HepG2 (cell line): ENCODE measurements at places on chromosomes 4 and X. TPM values are rescaled to one million over a fixed set of nuclear protein-coding genes. Genes with fewer than 3 reads are reported as not detected.

- no peak for DNase-seq
These were observed 176.8 kb upstream of the GLRA2 start for GRCh38 chrX:14352511-14352910.

Gene CDX4
- not detected in 2 replicates for total RNA-seq

DNA sequence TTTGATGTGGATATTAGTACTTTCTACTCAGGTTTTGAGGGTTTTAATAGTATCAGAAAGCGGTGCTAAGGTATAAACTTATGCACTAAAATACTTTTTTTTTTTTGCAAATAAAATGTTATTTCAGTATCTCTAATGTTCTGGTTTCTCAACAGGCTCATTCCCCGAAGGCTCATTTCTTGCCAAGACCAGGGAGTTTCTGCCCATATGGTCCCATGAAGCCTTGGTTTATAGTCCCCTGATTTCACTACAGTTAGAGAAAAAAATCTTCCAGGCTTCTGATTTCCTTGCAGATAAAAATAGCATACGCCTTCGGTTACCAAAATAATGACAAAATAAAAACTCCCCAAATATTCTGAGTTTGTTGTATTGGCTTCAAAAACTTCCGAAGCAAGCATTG is 814.2 kb upstream of the PABPC4L start:
- DNase-seq = no peak

DNA sequence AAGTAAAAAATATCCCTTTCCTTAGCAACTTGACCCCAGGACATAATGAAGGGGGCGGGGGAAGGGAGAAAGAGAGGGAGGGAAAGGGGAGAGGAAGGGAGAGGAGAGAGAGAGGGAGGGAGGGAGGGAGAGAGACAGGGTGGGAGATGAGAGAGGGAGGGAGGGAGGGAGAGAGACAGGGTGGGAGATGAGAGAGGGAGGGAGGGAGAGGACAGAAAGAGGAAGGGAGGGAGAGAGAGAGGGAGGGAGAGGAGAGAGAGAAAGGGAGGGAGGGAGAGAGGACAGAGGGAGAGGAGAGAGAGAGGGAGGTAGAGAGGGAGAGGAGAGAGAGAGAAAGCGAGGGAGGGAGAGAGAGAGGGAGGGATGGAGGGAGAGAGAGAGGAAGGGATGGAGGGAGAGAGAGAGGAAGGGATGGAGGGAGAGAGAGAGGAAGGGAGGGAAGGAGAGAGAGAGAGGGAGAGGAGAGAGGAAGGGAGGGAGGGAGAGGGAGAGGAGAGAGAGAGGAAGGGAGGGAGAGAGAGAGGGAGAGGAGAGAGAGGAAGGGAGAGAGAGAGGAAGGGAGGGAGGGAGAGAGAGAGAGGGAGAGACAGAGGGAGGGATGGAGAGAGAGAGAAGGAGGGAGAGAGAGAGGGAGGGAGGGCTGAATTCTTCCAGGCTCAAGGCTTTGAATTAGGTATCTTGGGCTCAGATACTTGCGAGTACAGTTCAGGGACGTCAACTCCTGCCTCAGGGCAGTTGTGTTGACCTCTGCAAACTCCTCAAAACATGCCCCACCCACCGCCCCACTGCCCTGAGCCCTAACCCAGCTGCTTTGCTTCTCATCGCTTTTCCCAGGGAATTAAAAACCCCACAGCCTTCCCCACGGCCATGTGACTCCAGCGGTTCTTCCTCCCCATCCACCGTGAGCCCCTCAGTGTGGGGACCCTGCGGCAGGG is 40.0 kb upstream of the ADRA2C start:
- no peak for DNase-seq

Gene GLRA3
- not detected in 2 replicates for total RNA-seq

GRCh38 chr4:173121076-173121561 is 47.5 kb upstream of the GALNT7 start:
- DNase-seq = no peak

GRCh38 chrX:125786316-125786715 is 379.8 kb downstream of the DCAF12L2 start:
- DNase-seq = no peak

- DNase-seq = no peak
These were observed 66.1 kb downstream of the DCHS2 start for GRCh38 chr4:154425514-154425913.

- DNase-seq = no peak
These were observed 330.1 kb upstream of the RPS6KA3 start for GRCh38 chrX:20596856-20597255.

DNA sequence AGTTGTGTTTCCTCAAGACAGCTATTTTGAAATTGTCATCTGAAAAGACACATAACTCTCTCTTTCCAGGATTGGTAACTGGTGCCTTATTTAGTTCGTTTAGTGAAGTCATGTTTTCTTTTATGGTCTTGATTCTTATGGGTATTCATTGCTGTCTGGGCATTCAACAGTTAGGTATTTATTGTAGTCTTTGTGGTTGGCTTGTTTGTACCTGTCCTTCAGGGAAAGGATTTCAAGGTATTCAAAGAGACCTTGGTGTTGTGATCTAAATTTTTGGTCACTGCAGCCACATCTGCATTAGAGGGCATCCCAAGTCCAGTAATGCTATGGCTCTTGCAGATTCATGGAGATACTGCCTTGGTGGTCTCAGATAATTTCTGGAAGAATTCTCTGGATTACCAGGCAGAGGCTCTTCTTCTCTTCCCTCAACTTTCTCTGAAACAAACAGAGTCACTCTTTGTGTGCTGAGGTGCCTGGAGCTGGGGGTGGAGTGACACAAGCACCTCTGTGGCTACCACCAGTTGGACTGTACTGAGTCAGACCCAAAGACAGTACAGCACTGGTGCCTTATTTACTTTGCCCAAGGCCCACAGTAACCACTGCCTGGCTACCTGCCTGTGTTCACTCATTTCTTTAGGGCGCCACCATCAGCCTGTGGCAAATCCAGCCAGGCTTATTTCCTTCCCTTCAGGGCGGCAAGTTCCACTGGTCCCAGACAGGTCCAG is 620.4 kb downstream of the KCNIP4 start:
- no peak for DNase-seq
